Erythroblast (primary cell): ENCODE measurements at places on chromosomes 5 and 9.

DNA sequence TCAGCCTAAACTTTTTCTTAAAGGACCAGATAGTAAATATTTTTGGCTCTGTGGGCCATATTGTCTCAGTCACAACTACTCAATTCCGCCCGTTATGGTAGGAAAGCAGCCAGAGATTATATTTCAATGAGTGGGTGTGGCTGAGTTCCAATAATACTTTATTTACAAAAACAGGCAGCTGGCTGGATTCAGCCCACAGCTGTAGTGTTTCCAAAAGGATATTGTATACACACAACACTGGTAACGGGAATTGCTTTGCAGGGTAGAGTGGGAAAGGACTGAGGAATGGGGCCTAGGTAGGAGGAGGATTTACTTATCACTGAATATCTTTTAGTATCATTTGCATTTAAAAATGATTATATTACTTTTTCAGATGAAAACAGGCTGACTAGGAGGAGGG is 21.0 kb downstream of the GCNT4 start:
- no peak for DNase-seq

GRCh38 chr5:74122175-74122574 is 496.2 kb downstream of the ARHGEF28 start:
- DNase-seq: no peak

DNA sequence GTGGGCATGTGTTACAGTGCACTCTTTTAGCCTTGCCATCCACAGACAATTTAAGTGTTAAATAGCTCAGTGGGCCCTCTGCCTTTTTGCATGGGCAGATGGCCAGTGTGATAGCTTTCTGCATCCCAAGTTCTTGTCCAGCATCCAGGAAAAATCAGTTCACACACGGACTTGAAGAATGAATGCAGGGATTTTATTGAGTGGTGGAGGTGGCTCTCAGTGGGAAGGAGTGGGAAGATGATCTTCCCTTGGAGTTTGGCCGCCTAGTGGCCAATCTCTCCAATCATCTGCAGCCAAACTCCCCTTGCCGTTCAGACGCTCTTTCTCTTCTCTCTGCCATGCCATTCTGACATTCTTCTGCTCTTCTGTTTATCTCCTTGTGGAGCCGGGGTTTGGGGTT is 322.4 kb upstream of the GRAMD2B start:
- DNase-seq: no peak

DNA sequence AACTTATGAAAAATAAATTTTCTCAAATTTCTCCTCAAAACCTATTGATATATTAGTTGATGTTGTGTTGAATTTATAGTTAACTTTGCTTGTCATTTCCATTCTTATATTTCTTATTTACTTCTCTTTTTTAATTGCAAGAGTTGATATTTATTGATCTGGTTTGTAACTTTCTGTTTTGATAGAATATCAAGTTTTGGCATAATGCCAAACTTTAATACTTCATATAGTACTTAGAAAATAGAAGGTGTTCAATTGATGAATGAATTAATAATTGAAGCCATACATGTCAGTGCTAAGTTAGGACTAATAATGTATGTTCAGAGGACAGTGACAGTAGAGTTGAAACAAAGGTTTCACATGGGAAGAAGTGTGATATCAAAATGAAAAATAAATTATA is 27.9 kb downstream of the ERCC6L2 start:
- DNase-seq: no peak

DNA sequence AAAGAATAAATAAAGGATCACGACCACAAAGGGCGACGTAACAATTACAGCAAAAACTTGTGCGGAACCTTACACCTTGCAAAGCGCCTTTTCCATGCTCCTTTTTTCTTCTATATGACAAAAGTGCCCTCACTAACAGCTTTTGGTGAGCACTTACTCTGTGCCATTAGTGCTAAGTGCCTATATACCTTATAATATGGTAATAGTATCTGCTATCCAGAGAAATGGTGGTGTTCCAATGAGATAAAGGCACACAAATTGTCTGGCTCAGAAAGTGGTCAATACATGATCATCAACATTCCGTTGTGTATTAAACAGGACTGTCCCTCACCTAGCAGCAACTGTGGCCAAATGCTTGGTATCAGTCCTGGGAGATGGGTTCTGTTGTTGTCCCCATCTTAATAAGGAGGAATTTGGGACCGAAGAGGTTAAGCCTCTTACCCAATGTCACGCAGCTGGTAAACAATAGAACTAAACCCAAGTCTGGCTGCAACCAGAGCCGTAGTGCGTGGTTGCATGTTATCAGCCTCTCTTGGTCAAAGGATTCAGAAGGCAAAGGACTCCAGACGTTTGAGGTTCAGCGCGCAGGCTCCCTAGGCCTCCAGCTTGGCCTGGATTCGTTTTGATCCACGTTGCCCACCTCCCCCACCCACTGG is 564 bp upstream of the TOR2A start:
- no peak for DNase-seq

GRCh38 chr5:43592363-43592762 is 10.6 kb upstream of the NNT start:
- no peak for DNase-seq

GRCh38 chr9:97726716-97727115 is 29.6 kb upstream of the XPA start:
- DNase-seq: no peak

DNA sequence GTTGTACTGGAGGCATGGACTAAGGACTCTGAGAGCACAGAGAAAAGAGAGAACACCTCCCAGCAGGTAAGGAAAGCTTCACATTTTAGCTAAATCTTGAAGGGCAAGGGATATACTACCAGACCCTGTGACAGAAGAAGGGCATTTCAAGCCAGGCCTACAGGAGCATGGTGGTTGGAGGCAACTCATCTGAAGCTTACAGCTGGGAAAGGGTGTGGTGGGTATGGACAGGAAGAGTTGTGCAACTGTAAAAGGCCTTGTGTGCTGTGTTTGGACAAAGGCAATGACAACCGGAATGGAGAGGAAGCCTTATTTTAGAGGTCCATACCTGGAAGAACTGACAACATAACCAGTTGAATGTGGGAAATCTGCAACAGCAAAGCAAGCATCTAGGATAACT is 31.2 kb downstream of the NIPSNAP3B start:
- peak; percentile 50 for DNase-seq

DNA sequence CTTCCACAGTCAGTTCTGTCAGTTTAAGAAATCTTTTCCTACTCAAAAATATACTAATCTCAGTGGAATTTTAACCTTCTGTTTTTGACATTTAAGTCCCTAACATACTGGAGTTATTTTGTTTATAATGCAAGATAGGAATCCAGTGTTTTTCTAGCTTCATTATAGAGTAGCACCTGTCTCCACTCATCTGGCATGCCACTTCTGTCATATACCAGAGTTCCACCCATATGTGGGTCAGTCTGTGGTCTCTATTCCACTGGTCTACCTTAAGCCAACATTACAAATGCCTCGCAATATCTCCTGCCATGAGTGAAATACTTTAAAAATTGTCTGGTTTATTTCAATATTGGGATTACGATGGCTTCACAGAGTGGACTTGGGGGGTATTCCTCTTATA is 42.9 kb downstream of the RNF145 start:
- no peak for DNase-seq

DNA sequence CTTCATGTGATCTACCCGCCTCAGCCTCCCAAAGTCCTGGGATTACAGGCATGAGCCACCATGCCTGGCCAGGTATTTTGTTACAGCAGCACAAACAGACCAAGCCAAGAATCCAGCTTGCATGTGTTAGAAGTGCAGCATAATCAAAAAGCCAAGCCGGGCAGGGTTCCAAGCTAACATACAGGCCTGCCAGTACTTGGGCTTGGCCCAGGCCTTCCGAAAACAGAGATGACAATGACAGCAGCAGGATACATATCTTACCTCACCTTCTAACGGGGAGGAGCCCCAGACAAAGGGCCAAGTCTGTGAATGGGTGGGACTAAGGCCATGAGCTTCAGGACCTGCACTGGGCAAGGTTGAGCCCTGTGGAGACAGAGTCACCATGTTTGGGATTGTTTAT is 91.4 kb upstream of the ZNF462 start:
- no peak for DNase-seq

- no peak for DNase-seq
These were observed 2.2 kb upstream of the RGS3 start for GRCh38 chr9:113461285-113461684.
